ENCODE measurements at places on chromosomes 1 and 21.

GRCh38 chr1:91745640-91746373 lies 140.1 kb downstream of the TGFBR3 start:
- no peak for DNase-seq

- DNase-seq, result no peak
Measured at GRCh38 chr1:78884685-78885452, 121.7 kb downstream of the ADGRL4 start.

DNA sequence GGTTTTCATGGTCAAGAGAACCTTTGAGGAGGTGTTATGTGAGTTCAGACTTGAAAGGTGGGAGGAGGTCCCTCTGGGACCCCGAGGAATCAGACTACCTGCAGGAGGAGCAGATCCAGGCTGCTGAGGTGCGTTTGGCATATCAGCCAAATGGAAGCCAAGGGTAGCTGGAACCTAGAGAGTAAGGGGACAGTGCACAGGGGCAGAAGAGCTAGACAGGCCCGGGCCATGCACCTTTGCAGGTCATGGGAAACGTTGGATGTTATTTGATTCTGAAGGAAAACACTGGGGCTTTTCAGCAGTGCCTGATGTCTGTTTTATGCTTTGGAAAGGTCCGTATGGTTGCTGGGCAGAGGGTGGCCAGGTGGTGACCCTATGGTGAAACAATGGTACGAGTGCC lies 169.2 kb downstream of the PGBD5 start:
- DNase-seq, result no peak

DNA sequence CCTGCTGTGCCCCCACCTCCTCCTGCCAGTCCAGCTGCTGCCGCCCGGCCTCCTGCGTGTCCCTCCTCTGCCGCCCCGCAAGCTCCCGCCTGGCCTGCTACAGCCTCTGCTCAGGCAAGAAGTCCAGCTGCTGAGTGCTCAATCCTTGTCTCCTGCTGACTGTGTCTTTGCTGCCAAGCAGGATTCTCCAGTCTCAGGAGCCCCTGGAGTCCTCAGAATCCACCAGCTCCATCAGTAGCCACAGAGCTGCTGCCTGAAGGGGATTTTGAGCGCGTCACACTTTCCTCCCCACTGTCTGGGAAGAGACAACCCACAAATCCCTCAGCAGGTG lies 973 bp downstream of the KRTAP10-11 start:
- no peak for DNase-seq

DNA sequence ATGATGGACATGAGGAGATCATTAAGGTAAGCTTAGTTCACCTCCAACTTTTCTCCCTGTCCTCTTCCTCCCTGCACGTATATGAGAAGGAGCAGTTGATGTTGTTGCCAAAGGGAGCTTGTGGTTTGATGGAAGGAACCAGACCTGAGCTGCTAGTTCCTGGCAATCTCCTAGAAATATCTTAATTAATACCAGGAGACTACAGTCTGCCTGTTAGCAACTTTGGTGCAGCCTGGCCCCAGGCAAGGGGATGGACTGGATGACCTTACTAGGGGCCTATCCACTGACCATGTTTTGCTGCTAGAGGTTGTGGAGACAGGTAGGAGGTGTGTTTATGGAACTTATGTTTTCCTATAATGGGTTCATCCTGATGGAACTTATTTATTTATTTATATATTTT lies 22.6 kb downstream of the TUFT1 start:
- no peak for DNase-seq

DNA sequence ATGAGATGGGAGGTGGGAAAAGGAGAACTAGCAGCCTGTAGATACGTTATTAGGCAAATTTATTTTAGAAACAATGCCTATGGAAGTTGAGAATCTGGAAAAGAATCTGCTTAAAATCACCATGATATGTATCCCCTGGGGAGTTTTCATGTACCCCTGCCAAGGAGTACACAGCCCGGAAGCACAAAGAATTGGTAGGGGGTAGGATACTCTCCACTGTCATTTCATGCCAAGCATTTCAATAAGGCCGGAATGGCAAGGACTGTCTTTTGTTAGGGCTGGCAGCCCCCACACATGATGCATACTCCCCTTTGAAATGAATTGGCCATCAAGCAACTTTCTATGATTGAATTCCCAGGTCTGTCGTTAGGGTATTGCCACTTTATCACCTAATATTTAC lies 111.5 kb upstream of the APP start:
- DNase-seq, result no peak

DNA sequence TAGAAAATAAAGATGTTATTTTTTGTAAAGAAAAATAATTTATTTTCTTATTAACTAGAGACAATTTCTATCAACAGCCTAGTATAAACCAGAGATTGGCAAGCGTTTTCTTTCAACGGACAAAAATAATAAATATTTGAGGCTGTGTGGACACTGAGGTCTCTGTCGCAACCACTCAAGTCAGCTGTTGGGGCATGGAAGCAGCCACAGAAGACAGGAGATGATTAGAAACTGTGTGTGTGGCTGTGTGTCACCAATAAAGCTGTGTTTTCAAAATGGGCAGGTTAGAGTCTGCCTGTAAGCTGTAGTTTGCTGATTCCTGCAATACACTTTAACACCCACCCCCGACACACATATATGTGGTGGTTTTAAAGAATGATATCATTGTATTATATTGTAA lies 200.6 kb upstream of the HMCN1 start:
- DNase-seq, result no peak

- DNase-seq, result no peak
Measured at GRCh38 chr1:116392717-116393404, 19.8 kb downstream of the ATP1A1 start.

GRCh38 chr21:44943005-44943685 lies 3.3 kb downstream of the SLX9 start:
- no peak for DNase-seq

- no peak for DNase-seq
Measured at GRCh38 chr1:219296430-219297355, 123.0 kb downstream of the LYPLAL1 start.

GRCh38 chr1:91872000-91872399 lies 14.0 kb downstream of the TGFBR3 start:
- no peak for DNase-seq

- no peak for DNase-seq
Measured at GRCh38 chr1:153642161-153642560, 8.3 kb downstream of the CHTOP start.

DNA sequence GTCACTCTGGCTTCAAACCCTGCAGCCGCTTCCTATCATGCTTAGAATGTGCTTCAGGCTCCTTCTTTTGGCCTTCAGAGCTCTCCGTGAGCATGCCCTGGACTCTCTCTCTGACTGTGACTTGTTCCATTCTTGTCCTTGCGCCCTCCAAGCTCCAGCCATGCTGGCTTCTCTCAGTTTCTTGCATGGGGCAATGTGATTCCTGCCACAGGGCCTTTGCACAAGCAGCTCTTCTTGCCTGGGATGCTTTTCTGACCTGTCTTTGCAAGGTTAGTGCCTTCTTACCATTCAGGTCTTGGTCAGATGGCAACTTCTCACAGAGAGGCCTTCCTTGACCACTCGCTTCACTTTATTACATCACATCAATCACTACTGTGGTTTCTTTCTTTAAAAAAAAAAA lies 66.1 kb downstream of the NFASC start:
- DNase-seq, result no peak

GRCh38 chr21:42433946-42434551 lies 30.3 kb downstream of the UBASH3A start:
- DNase-seq, result no peak

DNA sequence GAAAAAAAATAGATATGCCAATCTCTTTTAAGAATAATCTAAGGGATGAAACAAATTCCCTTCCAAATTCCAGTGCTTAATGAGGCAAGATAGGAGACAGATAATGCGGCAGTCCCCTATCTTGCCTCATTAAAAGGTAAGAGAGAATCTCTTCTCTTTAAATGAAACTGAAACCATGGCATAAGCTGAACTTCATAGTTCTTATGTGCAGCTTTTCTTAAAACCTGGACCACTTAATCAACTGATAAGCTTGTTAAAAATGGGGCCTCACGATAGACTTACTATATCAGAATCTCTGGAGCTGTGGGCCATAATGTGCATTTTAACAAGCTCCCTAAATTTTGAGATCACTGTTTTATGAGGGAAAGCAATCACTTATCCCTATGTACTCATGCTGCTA lies 79.2 kb downstream of the NIBAN1 start:
- no peak for DNase-seq

- DNase-seq, result no peak
Measured at GRCh38 chr1:21742578-21742977, 40.4 kb downstream of the USP48 start.

GRCh38 chr1:225389843-225390242 lies 38.0 kb downstream of the LBR start:
- no peak for DNase-seq

- DNase-seq, result no peak
Measured at GRCh38 chr1:61612602-61613001, 112.3 kb downstream of the TM2D1 start.

GRCh38 chr1:41883507-41883906 lies 35.2 kb downstream of the HIVEP3 start:
- no peak for DNase-seq

- DNase-seq, result no peak
Measured at GRCh38 chr21:16597753-16598152, 868.0 kb downstream of the USP25 start.

DNA sequence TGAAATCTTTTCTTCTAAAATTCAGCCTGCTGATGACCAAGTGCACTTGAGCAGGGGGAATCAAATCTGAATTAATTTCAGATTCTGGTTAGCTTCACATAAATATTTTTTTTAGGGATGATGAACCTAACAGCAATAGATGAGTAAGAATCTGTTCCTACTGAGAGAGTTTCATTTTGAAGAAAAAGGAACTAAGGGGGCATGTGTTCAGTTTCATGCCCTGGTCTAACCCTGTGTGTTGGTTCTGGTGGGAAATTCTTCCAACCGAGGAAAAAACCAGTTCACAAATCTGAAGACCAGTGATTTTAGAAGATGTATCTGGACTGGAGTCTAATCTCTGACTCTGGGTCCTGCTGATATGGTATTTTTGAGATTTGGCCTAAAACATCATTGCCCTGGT lies 13.7 kb downstream of the SELL start:
- no peak for DNase-seq

DNA sequence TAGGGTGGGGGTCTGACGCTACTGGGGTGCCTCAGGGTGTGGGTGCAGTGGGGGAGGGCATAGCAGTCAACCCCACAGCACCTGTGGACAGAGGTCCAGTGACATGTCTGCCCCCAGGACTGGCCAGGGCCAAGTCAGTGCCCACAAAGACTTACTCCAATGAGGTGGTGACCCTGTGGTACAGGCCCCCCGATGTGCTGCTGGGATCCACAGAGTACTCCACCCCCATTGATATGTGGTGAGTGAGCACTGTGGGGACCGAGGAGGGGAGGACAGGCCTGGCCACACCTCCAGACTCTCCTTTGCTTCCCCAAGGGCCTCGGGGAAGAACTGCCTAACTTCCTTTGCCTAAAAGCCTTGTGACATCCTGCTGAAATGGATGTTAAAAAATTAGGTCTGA lies 23.5 kb downstream of the CDK18 start:
- no peak for DNase-seq

- DNase-seq, result no peak
Measured at GRCh38 chr1:223752721-223753515, 40.6 kb downstream of the CAPN2 start.

DNA sequence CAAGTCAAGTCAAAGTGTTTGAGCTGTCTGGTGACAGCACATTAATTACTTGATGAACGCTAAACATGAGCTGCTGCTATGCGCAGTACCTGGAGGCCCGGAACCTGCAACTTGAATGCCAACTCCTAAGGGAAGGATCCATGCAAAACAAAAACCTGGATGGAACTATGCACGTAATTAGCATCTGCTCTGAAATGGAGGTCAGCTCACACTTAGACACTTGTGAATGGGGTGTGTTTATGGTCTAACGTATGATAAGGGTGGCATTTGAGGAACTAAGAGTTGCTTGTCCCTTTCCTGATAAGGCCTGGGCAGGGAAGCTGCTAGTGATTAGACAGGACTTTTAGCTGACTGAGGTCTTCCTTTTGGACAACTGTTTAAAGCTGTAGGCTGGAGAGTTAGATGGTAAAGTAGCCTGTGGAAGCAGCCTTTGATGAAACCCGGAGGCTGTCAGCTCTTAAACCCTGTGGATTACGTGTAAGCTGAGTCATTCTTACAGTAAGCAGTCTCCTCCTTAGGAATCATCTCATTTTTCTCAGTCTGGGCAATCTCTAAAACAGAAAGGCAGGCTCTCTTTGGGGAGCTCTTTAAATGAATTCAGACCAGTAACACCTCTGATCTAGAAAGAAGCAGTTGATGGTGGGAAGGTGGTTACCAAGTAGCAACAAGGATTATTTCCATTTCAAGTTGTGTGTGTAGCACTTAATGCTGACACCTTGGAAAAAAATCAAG lies 6.8 kb downstream of the TENT5C start:
- no peak for DNase-seq

- no peak for DNase-seq
Measured at GRCh38 chr1:60583696-60584095, 498.7 kb upstream of the NFIA start.

GRCh38 chr1:201424146-201424545 lies 2.6 kb upstream of the TNNI1 start:
- no peak for DNase-seq

- DNase-seq, result no peak
Measured at GRCh38 chr1:157960773-157961172, 32.7 kb upstream of the KIRREL1 start.

GRCh38 chr1:22376001-22376400 lies 75.7 kb upstream of the ZBTB40 start:
- DNase-seq, result no peak

DNA sequence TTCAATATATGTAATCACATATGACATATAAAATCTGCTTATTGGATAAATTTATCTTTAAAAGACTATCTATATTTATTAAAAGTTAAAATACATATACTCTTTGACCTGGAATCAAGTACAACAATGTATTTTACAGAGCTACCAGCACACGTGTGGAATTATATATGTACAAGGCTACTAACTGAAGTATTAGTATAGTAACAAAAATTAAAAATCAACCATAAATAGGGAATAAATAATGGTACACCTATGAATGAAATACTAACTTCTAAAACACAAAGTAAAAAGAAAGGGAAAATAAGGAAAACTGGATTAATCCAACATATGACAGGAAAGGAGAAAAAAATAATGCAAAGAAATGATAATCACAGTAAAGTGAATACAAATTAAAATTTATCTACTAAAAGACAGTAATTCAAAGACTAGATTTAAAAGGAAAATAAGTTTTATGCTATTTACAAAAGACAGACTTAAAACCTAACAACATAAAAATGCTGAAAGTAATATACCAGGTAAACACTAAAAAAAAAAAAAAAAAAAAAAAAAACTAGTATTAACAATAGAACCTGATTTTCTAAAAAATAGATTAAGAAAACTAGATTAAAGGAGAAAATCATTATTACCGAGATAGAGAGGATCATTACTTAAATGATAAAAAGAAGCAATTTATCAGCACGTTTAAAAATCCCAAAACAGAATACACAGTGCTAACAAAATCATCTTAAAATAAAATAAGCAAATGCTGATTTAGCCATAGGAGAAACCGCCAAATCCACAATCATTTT lies 27.9 kb downstream of the MRPL39 start:
- DNase-seq, result no peak

DNA sequence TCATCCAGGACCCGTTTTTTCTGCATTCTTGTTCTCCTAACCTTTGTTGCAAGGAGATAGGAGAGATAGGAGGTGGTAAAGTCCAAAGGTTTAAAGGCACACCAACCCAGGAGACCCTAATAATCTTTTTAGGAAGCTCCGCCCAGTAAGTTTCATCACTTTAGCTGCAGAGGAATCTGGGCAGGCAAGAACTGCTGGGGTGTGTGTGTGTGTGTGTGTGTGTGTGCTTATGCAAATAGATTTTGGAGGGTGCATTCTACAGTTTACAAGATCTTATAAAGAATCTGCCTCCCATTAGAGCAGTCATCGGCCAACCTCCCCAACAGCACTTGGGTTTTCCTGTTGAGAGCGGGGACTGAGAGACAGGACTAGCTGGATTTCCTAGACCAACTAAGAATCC lies 3.9 kb upstream of the IL10 start:
- DNase-seq, result no peak

Measured in activated naive CD4-positive, alpha-beta T cell treated with anti-CD3 and anti-CD28 coated beads, Interleukin-2, amount 50 U/mL, for 16 hours (primary cell).